ENCODE measurements at places on chromosomes 4 and X.

DNA sequence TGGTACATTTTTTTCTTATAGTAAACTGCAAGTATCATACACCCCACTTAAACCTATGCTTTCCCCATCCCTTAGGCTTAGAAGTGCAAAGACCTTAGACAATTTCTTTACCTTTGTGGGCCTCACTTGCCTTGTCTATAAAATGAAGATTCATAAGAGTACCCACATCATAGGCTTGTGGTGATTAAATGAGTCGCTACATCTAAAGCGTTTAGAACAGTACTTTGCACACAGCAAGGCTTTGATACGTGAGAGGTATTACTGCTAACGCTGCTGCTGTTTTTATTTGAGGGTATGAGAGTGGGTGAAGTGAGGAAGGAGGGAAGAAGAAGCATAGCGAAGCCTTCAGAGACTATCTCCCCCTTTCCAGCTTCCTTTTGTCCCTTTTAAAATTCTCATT, 87.8 kb upstream of the RPS6KA3 start:
- DNase-seq = no peak

DNA sequence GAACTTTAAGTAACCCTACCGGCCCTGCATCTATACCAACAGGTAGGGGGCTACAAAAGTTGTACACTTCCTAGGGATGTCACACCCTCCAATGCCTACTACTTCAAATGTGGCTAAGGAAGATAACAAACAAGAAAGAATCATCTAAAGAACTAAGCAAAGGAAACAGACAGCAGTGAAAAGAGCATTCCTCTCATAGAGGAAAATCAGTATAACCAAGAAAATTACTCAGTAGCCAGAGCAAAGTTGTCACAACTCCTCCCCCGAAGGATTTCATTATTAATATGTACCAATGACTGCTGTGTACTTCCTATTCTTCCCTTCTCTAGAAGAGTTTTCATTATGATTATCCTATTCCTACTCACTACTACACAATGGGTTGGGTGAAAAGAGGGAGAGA, 12.6 kb downstream of the ANKRD17 start:
- no peak for DNase-seq

- no peak for DNase-seq
Measured at GRCh38 chr4:7487502-7487901, 52.8 kb upstream of the PSAPL1 start.

DNA sequence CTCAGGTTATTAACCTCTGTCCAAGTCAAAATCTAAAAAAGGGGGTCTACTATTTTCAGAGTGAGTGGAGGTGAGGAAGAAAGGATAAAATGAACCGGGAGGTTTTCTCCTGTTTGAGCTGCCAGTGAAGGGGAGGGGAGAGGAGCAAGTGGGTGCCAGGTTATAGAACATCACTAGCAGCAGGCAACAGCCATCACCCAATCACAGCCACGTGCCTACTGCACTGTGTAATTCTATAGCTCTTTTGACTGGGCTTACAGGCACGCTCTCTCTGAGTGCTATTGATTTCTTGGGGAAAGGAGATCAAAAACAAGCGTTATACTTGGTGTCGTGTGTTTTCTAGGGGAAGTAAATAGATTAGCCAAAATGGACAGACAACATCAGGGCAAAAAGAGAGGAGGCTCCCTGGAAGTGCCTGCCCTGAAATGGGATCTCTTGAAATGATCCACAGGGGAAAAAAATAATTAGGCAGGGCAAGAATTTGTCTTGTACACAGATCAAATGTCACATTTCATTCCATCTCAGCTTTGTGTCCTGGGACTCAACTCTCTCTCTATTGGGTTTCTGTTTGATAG, 300.5 kb upstream of the LCORL start:
- no peak for DNase-seq

DNA sequence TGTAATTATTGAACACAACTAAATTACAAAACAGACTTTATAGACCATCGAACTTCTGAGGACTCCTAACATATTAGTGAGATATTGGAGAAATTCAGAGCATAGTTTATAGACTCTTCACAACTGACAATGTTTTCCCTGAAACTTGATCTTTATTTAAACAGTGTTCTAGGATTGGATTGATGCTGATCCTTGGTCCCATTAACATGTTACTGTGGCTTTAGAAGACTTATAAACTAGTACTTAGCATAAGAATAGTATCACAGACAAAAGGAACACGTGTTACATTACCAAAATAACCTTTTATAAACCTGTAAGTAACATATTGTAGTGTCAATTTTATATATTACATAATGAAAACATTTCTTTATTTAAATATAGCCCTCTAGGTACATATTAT, 689.6 kb downstream of the CCSER1 start:
- DNase-seq = no peak

- DNase-seq = no peak
Measured at GRCh38 chr4:67581208-67581857, 22.8 kb downstream of the STAP1 start.

- DNase-seq = no peak
Measured at GRCh38 chr4:26106776-26107175, 192.8 kb downstream of the SMIM20 start.

DNA sequence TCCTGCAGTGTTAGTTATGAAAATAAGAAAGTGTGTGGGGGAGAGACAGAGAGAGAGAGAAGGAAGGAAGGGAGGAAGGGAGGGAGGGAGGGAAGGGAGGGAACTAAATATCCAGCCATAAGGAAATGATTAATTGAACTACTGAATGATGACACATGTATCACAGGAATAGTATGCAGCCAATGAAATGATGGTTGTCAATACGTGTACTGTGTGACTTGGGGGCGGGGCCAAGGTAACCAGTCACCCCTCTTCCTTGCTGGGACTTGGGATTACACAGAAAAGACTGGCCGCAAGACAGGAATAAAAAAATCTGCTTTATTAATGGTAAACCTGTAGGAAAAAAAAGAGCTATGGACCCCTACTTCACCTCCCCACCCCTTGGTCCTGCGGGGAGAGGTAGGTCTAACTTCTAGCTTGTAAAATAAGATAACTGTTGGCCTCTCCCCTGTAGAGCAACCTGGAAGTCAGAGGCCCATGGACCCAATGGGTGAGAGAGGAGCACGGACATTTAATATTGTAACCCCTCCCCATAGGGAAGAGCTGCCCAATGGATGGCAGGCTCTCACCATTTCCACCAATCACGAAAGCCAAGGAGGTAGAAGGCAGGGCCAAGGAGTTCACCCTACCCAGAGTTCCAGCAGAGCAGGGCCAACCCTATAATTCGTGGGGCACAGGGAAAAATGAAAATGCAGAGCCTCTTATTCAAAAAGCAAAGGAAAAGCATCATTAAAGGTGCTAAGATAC, 7.4 kb downstream of the PPP2R2C start:
- peak; percentile 45 for DNase-seq

DNA sequence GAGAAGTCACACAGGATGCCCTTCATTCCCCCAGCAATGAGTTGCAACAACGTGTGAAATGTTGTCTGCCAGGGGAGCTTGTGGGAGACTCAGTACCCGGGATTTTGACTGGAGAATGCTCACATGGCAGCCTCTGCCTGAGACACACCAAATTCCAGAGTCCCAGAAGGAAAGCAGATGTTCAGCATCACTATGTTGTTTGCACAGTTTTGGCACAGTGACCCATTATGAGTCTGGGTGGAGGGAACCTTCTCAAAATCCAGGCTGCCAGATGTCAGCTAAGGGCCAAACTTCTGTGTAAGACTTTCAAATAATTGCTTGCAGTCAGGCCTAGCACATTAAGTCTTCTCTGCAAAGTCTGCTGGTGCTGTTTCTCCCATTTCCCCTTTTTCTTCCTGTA, 1029.7 kb upstream of the TENM3 start:
- no peak for DNase-seq

GRCh38 chr4:188316391-188316790, 177.2 kb downstream of the TRIML1 start:
- no peak for DNase-seq
